Activated T-cell treated with anti-CD3 and anti-CD28 coated beads, Interleukin-2, amount 50 U/mL, for 4 hours (primary cell): ENCODE measurements at places on chromosomes 3 and 15.

GRCh38 chr3:138260611-138261010, 69.0 kb downstream of the NME9 start:
- DNase-seq: no peak

DNA sequence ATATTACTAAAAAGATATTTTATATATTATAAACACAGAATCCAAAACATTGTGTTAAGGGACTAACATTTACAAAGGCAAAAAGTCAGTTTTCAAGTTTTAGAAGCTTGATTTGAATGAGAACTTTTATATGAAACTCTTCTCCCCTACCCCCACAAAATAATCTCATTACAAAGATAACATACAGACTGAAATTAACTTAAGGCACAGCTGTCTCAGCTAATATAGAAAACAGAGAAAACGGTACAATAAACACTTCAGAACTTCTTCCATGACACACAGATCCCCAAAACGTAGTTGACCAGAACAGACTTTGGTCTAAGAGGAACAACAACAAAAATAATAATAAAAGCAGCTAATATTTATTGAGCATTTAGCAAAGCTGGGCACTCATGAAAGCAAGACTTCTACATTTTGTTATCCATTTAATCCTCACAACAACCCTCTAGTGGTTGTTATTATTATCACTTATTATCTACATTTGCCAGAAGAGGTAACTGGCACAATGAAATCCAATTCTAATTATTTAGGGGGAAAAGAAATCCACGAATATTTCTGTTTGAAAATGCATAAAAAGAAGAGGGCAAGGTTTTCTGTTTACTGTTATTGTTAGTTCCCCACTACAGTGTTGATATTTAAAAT, 68.1 kb downstream of the PFN2 start:
- no peak for DNase-seq

DNA sequence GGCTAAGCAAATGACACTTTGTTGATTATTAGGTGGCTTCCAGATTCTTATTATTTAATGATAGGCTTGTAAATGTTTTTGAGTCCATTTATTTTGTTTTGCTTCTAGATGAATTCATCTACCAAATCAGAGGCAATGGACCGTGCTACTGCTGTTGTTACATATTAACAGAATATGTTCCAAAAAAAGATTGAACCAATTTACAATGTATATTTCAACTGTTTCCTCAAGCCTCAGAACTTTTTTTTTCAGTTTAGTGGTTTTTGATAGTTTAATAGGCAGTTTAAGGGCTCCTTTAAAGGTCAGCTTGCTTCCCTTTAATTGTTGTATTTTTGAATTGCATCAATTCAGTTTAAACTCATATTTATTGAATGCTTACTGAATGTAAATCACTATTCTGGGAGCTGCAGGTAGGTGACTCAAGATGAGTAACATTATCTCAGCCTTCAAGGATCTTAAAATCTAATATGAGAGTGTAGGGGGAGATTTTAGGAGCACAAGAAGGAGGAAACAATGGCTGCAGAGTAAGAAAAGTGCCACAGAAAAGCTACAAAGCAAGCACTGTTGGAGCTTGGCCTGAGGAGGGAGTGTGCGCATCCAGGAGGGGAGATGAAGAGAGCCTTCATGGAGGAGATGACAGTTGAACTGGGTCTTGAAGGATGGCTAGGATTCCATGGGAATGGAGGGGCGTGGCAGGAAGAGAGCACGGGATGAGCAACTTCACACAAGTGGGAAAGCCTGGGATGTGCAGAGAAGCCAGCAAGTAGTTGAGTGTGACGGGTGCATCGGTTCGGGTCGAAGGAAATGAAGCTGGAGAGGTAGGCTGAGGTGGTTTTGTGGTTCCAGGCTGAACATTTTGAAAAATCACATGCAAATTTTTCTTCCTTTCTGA, 14.7 kb downstream of the MAP2K1 start:
- no peak for DNase-seq

DNA sequence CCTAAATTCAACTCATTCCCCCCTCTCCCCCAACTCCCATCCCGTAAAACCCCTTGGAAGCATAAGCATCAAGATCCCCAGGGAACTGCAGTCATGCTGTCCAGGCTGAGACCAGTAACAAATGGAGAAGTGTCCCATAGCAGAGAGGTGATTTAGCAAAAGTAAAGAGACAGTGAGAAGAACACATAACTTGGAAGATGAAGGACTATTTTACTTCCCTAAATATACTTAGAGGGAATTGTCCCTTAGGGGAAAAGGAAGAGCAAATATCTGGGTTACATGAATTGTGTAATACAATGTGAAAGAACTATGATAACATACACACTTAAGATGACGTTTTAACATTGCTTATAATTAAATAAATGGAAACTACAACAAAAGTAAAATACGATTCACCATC, 61.6 kb upstream of the LRRFIP2 start:
- no peak for DNase-seq

DNA sequence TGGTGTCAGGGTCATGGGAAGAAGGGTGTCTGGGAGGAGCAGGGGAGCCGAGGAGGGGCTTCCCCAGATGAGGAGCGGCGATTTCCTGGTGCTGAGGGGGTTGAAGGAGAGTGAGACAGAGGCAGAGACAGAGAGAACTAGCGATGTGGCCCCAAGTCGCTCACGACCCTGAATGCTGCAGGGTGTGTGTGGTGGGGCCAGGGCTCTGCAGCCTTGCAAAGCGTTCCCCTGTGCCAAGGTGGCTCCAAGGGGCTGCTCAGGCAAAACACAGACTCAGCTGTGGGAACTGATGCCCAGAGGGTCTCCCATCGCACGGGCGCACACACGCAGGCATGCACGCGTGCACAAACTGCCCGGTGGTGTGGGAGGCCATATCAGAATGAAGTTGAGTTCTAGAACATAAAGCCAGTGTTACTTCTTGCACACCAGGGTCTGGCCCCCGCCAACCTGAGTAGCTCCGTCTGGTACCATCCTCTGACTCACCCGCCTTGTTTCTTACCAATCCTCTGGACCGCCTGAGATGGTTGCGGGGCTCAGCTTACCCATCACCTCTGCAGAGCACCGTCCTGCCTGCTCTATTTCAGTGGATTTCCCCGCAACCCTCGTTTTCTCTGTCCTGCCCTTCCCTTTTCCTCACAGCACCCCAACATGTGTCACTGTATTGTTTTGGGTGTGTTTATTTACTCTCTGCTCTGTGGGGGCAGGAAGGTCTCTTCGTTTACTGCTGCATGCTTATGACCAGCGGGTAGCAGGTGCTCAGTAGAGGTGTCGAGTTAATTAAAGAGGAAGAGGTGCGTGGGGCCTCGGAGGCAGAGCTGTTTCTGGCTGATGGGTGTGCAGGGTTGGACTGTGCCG, 4.5 kb downstream of the MELTF start:
- no peak for DNase-seq

GRCh38 chr3:901953-902778, 190.7 kb upstream of the CNTN6 start:
- DNase-seq: no peak

DNA sequence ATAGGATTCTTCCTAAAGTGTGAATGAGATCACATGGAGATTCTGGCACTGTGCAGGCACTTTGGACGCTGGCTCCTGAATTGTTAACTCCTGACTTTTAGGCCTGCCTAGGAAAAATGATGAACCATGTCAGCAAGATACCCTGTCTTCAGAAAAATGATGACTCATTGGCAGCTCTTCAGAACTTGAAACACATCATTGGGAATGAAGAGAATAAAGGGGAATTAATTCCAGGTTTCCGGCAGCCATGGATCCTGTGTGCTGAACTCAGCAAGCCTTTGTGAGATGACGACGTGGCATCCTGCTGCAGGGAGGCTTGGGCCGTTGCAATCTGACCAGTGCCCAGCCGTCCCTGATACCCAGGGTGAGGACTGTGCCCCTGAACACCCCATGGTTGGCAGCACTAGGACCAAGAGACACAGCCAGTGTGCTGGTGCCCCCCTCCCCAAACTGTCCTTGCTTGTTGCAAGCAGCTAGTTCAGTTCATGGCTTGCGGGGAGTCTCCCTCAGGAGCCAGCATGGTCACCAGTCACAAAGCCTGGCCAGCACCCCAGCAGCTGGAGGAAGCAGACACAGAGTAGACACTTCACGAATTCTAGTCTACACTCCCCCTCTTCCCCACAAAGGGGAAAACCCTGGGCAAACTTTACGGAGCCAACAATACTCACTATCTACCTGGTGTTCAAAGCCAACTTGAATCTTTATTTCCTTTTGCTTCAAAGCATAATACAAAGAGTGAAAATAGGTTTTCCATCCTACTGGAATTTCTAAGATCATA, 7.8 kb upstream of the LIPC start:
- no peak for DNase-seq

- DNase-seq: no peak
These were observed 17.8 kb upstream of the SCAMP5 start for GRCh38 chr15:74977599-74977998.

- no peak for DNase-seq
These were observed 296.0 kb downstream of the MEX3B start for GRCh38 chr15:81749716-81750375.

DNA sequence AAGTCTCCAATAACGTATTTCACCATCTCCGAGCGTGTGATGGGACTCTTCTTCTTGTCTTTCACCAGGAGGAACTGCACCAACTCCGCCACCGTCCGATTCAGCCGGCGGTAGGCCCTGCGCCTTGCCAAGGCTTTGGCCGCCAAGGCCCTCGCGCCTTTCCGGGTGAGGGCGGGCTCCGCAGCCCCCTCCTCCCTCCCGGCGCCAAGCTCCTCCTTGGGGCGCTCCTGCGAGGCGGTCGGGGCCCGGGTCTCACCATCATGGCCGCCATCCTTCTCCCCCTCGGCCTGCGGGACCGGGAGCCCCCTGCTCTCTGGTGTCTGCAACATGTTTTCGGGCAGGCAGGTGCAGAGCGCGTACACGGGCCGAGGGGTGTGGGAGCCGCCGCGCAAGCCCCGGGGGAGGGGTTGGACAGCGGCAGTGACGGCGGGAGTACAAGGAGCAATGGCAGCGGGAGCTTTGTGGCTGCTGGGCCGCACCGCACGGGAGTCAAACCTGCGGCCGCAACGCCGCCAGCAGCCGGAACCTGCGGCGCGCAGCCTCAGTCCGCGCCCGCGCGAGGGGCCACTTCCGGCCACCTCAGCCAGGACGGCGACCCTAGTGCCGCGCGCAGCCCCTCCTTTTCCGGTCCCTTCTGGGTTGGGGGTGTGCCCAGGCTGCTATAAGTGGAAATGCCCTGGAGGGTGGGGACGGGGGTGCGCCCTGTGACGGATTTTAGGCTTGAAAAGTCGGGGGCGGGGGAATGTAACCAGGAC, at the start of gene MAGEF1:
Gene MAGEF1 (minus strand): TSS at position 572 of the 755 bp plus-strand sequence. CDS start 243 bp downstream, at position 329.
- peak; percentile 43 for DNase-seq

- no peak for DNase-seq
These were observed 1433.9 kb upstream of the CADM2 start for GRCh38 chr3:83524901-83525300.

DNA sequence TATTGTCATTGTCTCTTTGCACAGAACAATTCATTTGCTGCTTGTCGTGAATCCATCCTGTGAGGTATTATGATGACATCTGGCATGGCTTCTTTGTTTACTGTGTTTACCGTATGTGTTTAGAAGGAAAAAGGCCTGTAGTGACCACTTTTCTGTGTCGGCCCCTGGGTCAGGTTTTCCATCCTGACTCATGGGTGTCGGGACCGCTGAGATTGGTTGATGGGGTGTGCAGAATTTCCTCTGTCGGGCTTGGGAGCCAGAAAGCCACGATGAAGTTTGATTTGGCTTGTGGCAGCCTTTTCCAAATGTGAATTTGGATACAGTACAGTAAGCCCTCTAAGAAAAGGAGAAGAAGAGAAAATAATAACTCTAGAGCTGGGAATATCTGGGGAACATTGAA, 113.5 kb downstream of the FNDC3B start:
- no peak for DNase-seq

- no peak for DNase-seq
These were observed 650 bp downstream of the PYGO1 start for GRCh38 chr15:55587321-55588069.

DNA sequence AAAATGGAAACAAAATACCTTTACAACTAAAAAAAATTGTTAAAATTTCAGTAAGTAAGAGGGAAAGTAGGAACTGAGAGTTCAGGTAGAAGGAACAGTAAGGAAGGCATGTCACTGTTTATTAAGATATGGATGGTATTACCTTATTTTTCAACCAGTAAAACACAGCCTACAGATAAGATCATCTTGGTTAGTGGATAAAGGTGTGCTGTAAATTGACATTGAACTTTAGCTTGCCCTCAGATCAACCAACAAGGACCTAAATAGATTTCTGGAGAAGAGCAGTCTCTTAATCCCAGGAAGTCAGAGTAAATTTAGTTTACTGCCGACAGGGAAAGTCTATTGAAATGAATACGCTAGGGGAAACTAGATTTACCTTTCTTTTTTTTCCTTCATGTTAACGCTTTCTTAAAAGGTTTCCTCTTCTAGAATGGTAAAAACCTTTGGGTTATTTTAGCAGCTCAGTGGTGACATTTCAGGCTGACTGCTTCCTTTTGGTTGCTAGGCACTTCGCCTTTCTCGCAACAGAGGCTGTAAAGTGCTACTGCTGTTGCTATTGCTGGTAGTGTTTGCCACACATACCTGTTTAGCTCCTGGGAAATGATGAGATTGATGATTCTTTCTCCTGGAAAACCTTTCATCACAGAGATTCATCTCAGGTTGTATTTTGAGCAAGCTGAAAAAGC, 12.9 kb downstream of the DZIP3 start:
- DNase-seq: peak; percentile 10

DNA sequence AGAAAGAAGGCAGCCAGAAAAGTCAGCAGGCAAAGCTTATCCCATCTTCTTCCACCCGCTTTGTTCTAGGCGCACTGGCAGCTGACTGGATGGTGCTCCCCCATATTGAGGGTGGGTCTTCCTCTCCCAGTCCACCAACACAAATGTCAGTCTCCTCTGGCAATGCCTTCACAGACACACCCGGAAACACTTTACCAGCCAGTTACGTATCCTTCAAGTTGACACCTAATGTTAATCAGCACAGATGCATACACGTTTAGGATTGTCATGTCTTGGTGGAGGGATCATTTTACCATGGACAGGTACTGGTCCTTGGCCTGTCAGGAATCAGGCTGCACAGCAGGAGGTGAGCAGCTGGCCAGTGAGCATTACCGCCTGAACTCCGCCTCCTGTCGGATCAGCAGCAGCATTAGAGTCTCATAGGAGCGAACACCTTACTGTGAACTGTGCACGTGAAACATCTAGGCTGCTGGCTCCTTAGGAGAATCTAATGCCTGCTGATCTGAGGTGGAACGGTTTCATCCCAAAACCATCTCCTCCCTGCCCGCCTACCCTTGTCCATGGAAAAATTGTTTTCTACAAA, 59.1 kb upstream of the PYDC2 start:
- DNase-seq: no peak

GRCh38 chr15:100878648-100879047, 983 bp upstream of the ALDH1A3 start:
- no peak for DNase-seq

GRCh38 chr3:140292684-140293083, 357.7 kb downstream of the CLSTN2 start:
- no peak for DNase-seq
